ENCODE measurements at places on chromosomes 7 and 10.

- no peak for DNase-seq
Measured at GRCh38 chr7:134022286-134022911, 104.7 kb upstream of the LRGUK start.

- DNase-seq: no peak
Measured at GRCh38 chr7:47807756-47808155, 140.5 kb downstream of the PKD1L1 start.

DNA sequence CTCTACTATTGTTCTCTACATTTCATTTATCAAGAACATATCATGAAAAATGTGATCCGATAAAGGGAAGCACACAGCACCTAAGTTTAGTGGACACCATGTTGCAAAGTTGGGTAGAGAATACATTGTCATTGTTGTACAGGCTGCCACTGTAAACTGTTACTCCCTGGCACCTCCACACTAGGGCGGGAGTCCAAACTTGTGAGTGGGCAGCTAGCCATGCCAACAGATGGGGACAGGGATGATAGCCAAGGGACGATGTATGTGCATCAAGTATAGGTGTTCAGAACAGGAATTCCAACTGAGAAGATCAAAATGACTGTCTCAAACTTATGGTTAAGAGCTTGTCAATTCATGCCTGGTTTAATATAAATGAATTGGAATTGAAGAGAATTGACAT lies 31.1 kb upstream of the COMMD3 start:
- no peak for DNase-seq

DNA sequence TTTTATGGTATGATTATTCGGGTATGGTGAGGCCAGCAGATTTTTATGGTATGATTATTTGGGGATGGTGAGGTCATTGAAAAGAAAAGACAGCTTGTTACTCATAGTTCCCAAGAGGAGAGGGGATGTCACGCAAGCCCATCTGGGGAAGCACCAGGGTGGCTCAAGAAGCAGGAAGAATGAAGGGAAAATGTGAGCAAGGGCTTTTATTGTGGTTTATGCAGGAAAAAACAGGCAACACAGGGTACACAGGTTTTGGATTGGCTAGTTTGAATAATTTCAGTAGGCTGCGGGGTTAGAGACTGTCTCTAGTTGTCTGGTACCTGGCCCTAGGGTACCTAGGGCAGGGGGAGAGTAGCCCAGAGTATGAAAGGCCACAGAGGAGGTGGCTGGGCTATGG lies 26.8 kb upstream of the DGKI start:
- peak; percentile 85 for DNase-seq

GRCh38 chr7:150895809-150896208 lies 43.5 kb downstream of the AOC1 start:
- no peak for DNase-seq

- DNase-seq: no peak
Measured at GRCh38 chr10:114412907-114413797, 8.8 kb upstream of the AFAP1L2 start.

DNA sequence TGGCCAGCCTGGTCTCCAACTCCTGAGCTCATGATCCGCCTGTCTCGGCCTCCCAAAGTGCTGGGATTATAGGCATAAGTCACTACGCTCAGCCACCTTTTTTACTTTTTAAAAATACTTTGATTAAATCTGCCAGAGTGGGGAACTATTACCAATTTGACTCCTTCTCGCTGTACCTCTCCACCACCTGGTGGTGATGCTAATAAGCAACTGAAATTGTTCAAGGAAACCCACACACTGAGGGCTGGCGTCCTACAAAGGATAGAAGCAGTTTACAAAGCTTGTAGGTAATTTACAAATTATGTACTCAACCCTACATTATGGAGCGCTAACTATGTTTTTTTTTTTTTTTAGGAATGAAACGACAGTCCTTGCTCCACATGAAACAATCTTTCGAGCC lies 111.1 kb downstream of the CPED1 start:
- DNase-seq: no peak

DNA sequence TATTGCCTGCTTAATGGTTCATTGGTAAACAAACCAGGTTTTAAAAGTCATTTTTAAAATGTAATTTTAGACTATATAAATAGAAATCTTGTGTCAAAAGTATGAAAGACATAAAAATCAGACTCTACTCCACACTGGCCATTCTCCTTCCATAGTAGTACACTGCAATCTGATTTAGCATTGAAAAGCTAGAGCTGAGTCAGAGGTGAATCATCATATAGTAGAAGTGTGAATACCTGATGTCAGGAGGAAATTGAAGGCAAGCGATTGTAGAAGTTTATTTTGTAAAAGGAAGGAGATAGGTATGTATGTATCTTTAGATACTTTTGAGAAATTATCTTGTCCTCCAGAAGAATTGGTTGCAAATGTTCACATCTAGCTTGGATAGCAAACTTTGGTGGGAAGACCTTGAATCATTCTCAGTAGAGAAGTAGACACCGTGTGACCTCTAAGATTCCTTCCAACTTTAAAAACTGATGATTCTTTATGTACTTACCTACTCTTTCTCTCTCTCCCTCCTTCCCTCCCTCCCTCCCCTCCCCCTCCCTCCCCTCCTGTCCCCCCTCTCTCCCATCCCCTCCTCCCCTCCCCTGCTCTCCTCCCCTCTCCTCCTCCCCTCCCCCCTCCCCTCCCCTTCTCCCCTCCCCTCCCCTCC lies 88.1 kb downstream of the BTAF1 start:
- DNase-seq: peak; percentile 11

DNA sequence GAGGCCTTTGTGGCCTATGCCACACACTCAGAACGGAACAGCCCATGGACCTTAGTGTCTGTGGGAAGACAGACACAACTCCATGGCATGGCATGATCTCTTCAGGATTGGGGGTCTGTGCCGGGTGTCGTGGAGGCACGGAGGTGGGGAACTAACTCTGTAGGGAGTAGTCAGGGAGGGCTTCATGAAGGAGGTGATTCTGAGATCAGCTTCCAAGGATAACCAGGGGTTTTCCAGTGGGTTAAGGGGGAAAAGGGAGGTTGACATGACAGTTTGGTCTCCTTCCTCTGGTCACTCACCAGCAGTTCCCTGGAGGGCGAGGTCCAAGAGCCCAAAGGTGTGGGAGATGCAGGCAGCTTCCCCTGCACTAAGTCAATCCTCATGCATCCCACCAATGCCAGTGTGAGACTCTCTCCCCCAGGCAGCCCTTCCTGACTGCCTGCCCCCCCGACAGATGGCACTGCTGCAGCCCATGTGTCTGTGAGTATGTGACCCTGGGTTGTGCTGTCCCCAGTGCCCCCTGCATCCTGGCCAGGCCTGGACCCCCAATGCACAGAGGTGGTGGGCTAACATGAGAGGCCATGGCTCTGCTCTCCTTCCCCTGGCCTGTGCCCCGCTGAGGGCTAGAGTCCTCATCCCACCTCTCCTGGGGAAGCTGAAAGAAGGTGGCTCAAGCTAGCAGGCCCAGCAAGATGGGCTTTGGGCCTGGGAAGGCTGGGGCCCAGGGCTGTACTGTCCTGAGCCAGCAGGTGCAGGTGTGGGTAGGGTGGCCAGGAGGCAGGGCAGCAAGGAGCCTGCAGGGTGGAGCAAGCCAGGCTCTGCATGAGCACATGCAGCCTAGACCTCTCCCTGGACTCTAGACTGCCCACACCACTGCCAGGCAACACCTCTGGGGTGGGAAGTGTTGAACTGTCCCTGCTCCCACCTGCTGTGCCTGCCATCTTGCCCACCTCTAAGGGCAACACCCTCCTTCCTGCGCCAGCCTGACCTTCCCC lies 39.7 kb downstream of the RASGEF1A start:
- DNase-seq: no peak

- DNase-seq: no peak
Measured at GRCh38 chr10:36188461-36188860, 546.4 kb upstream of the FZD8 start.

GRCh38 chr7:41130561-41131236 lies 572.2 kb downstream of the INHBA start:
- no peak for DNase-seq

- no peak for DNase-seq
Measured at GRCh38 chr7:105934572-105935185, 28.4 kb upstream of the CDHR3 start.

DNA sequence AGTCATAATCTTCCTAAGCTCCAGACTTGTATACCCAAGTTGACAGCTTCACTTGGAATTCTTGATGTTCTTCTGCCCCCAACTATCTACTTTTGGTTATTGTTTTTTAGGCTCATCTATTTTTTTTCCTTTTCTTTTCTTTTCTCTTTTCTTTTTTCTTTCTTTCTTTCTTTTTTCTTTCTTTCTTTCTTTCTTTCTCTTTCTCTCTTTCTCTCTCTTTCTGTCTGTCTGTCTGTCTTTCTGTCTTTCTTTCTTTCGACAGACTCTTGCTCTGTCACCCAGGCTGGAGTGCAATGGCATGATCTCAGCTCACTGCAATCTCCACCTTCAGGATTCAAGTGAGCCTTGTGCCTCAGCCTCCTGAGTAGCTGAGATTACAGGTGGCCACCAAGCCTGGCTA lies 36.5 kb downstream of the KMT2E start:
- no peak for DNase-seq

DNA sequence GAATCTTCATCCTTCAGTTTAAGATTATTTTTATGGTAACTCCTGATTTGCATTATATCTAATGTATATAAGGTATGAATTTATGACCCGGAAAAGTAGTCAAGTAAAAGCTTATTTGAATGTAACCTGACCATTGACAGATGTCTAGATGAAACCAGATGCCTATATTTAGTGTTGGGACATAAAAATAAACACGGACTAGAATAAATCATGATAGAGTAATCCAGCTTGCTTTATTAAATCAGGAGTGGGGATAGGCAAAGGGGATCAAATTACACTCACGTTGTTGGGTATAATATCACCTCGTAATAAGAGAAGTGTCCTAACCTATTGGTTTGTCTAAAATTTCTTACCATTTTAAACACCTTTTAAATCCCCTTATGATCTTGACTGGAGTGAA lies 244.6 kb downstream of the AGMO start:
- DNase-seq: no peak

- no peak for DNase-seq
Measured at GRCh38 chr10:49571388-49571787, 32.5 kb upstream of the ERCC6 start.

DNA sequence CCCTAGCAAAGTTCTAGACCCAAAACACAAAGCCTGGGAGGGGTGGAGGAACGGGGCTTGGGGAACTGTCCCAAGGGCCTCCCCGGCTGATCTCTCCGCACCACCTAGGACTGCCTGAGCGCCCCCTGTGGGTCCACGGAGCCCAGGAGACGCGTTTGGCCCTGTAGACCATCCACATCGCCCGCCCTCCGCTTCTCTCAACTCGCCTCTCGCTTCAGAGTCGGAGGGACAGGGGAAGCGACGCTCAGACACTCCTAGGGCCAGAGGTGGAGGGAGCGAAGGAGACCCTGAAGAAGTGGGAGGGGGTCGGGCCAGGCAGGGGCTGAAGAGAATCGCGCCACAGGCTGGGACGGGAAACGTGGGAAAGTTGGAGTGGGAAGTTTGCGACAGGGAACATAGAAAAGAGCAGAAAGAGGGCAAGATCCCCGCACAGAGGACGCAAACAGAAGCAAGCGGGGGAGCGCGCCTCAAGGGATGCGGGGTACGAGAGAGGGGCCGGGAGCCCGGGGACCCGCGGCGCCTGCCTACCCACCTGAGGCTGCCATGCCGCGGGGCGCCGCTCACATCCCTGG lies 378 bp downstream of the PIK3AP1 start:
- DNase-seq: no peak

GRCh38 chr7:44347546-44348114 lies 22.2 kb upstream of the CAMK2B start:
- no peak for DNase-seq

DNA sequence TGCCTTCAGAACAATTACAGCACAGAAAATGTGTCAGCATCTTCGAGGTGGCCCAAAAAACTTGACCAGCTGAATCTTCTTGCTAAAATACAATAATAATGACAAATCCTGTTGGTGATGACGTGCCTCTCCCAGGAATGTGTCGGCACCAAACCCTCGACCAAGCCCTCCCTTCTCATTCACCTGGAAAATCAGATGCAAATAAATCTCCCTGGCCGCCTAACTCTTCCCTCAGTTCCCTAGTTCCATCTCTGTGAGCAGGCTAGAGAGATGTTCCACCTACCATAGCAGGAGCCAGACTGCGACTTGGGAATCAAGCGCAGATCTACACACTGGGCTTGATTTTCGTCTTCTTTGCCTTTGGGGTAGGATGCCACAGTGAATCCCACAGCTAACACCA lies 4.1 kb downstream of the PRSS1 start:
- DNase-seq: no peak

DNA sequence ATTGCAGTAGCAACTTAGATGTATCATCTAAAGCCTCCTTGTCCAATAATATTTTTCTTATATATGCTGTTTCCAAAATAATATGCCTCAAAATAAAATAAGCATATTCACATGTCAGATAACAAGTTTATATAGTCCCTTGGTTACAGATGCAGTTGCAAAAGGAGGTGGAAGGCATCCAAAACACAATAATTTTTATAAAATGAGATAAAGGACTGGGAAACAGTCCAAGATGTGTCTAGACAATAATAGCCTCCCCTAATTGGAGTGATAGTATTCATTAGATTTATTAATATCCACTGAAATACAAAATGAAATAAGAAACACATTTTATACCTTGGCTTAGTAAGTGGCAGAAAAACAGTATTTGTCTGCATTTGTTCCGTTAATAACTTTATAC lies 30.3 kb downstream of the BCAP29 start:
- DNase-seq: no peak

GRCh38 chr10:51487576-51487975 lies 211.8 kb downstream of the CSTF2T start:
- DNase-seq: no peak

DNA sequence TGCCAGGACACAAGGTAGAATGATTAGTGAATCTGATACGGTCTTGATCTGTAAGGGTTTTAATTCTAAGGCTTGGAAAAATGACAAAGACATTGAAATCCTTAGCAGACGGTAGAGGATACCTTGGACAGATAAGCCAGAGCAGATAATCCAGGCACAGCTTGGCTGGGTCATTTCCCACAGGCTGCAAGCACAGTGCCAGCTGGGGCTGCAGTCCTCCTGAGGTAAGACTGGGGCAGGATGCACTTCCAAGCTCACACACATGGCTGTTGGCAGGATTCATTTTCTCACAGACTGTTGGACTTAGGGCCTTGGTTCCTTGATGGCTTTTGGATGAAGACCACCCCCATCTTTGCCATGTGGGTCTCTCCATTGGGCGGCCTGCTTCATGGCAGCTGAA lies 63.2 kb upstream of the BMPER start:
- DNase-seq: no peak
